Calu3 (cell line): ENCODE measurements at places on chromosomes 12 and 14. TPM values are rescaled to one million over a fixed set of nuclear protein-coding genes. Genes with fewer than 3 reads are reported as not detected.

- H3K27me3 ChIP-seq = no peaks in the 10 kb centered on the region
- H3K36me3 ChIP-seq = no peaks in the 10 kb centered on the region
- no peak overlapping the region for H3K27ac ChIP-seq
- no peaks in the 10 kb centered on the region for H3K4me1 ChIP-seq
- no peak for DNase-seq
Observed at GRCh38 chr12:77814386-77814785, 16.3 kb upstream of the NAV3 start.

DNA sequence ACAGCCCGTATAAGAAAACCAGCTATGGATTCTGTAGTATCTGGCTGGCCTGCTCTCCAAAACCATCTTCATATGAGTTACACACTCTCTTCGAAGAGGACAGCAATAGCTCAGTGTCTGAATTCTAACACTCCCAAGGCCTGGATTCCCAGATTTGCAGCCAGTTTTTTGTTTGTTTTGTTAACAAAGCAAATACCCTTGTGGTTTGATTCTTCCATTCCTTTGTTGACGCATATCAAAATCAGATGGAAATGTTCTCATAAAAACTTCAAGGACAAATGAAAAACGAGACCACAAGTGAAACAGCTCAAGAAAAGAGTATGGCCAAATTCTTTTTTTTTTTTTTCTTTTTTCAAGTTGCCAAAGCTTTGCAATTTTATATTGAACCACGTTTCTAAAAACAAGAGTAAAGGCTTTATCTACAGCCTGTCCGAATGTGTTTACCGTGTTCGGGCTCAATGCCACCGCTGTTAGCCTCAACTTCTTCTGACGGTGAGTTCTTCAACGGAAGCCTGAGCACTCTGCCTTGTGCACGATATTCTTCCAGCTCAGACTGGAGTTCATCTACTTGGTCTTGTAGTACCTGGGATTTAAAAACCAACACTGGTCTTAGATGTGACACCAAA is 67.5 kb downstream of the NIN start:
- peaks cover 6% of the 10 kb centered on the region for H3K36me3 ChIP-seq
- no peak overlapping the region for H3K4me3 ChIP-seq
- no peak for DNase-seq
- H3K27ac ChIP-seq = no peak overlapping the region
- H3K4me1 ChIP-seq = no peaks in the 10 kb centered on the region

DNA sequence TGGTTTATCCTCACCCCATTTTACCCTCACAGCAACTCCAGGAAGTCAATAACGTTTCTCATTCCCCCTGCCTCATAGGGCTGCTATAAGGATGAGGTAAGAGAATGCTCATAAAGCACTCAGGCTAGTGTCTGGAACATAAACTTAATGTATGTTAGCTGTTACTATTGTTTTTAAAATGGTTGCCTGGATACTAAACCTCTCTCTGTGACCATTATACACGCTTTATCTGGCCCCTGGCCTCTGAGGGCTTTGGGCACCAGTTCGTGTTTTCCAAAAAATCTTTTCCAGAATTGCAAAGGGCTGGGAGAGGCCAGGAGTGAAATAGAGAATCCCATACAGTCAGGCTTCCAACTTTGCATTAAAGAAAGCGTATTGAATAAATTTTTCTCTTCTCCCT is 113.9 kb downstream of the KTN1 start:
- H3K4me1 ChIP-seq = peaks cover 42% of the 10 kb centered on the region
- peaks cover 5% of the 10 kb centered on the region for H3K36me3 ChIP-seq
- H3K27ac ChIP-seq = no peak overlapping the region
- H3K27me3 ChIP-seq = no peaks in the 10 kb centered on the region

DNA sequence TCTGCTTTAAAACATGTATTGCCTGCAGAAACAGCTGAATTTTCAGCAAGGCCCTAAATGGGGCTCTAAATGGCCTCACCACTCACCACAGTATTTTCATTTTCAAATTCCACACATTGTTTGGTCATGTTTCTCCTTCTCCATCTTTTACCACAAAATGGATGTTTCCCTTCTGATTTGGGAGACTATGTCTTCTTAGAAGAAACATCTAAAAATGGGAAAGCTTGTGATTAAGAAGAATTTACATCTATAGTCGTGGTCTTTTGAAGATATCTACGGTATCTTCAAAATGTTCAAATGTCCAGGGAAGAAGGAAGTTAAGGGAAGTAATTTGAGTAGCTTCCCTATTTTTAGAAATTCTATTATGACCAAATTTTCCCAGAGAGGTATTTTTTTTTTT is 20.7 kb upstream of the TUBA1C start:
- H3K27me3 ChIP-seq = no peaks in the 10 kb centered on the region
- H3K27ac ChIP-seq = no peak overlapping the region

DNA sequence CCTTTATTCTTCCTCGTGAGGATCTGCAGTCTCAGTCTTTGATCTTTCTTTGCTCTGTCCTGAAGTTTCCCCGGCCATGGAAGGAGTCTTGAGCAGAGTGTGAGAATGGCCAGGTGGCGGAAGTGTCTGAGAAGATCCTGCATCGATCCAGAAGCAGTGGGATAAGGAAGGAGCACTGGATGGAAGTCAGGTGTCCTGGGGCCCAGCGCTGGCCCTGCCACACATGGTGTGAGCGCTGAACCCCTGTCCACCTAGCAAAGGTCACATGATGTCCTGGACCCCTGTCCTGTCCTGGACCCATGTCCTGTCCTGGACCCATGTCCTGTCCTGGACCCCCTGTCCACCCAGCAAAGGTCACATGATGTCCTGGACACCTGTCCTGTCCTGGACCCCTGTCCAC is 111.8 kb upstream of the MED13L start:
- no peaks in the 10 kb centered on the region for H3K36me3 ChIP-seq
- H3K4me3 ChIP-seq = no peak overlapping the region
- H3K27ac ChIP-seq = no peak overlapping the region
- peaks cover 38% of the 10 kb centered on the region for H3K27me3 ChIP-seq
- DNase-seq = no peak
- peaks cover 18% of the 10 kb centered on the region for H3K4me1 ChIP-seq

DNA sequence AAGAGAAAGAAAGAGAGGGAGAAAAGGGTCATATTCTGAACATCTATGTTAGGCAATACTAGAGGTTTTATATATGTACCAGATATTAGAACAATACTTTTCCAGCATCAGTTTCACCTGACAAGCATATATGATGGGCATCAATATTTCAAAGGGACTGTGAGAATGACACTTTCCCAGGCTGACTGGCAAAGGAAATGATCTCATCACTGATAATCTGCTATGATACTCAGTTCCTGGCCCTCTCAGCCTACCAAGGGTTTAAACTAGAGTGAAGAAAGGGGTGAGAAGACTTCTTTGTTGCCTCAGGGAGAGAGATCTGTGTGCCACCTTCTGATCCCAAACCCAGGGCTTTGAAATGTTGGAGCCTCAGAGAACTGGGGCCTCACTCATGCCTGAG is 183.5 kb downstream of the TTC8 start:
- no peak overlapping the region for H3K27ac ChIP-seq
- no peak overlapping the region for H3K4me3 ChIP-seq
- no peak for DNase-seq
- H3K4me1 ChIP-seq = peaks cover 10% of the 10 kb centered on the region

GRCh38 chr12:45426294-45426693 is 210.4 kb downstream of the ANO6 start:
- no peaks in the 10 kb centered on the region for H3K27me3 ChIP-seq
- no peak overlapping the region for H3K4me3 ChIP-seq
- H3K36me3 ChIP-seq = no peaks in the 10 kb centered on the region

METTL3 gene
- total RNA-seq = 40.5 and 42.2 TPM in 2 replicates

- H3K4me1 ChIP-seq = peaks cover 43% of the 10 kb centered on the region
- H3K27me3 ChIP-seq = no peaks in the 10 kb centered on the region
- peak overlapping the region; percentile 41 for H3K4me3 ChIP-seq
- DNase-seq = peak; percentile 48
- peaks cover 12% of the 10 kb centered on the region for H3K36me3 ChIP-seq
Observed at GRCh38 chr14:95146079-95146771, 11.1 kb downstream of the DICER1 start.

DNA sequence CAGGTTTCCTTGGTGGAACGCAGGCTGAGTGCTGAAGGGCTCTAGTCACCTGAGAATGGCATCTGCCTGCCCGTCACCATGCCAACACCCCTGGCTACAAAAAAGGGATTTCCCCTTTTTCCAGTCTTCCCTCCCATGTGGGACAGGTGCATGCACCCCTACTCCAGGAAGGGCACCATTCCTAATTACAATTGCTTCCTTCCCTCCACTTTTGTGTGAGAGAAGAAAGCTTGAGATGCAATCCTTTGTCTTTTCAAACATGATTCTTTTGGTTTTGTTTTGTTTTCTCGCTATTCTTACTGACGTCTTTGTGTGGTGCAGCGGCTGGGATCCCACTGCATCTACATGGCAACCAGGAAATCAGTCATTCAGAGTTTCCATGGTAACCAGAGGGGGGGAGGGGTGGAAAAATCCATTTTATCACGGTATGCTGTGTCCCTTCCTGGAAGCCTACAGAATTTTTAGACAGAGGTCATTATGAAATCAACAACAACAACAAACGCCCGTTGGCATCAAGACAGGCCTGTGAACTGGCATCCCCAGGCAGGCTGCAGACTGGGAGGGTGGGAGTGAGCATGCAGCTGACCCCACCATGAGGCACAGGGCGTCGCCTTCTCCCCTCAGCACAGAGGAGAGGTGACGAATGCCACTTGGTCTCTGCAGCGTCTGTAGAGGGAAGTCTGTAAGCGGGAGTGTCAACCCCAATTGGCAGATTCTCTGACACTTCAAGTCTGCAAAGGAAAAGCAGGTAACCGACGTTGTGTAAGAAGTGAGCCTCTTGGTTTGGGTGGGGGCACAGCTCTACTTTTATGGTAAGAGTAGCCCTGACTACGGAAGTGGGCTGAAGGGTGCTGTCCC is 13.6 kb upstream of the GNG2 start:
- H3K4me3 ChIP-seq = peak overlapping the region; percentile 60
- H3K36me3 ChIP-seq = peaks cover 6% of the 10 kb centered on the region
- H3K27ac ChIP-seq = peak overlapping the region; percentile 86
- no peaks in the 10 kb centered on the region for H3K27me3 ChIP-seq
